ENCODE measurements at places on chromosomes 12 and 14.

DNA sequence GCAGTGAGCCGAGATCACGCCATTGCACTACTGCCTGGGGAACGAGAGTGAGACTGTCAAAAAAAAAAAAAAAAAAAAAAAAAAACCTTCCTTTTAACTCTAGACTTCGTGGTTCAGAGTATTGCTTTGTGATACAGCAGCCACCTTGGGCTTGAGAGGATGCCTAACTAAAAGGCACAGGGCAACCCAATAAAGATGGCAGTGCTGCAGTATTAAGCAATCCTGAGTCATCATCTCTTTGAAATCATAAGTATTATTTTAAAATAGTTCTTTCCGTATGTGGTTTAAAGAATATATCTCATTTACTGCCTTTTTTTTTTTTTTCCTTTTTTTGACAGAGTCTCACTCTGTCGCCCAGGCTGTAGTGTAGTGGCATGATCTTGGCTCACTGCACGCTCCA lies 116.1 kb downstream of the PLEKHA5 start:
- DNase-seq: no peak

DNA sequence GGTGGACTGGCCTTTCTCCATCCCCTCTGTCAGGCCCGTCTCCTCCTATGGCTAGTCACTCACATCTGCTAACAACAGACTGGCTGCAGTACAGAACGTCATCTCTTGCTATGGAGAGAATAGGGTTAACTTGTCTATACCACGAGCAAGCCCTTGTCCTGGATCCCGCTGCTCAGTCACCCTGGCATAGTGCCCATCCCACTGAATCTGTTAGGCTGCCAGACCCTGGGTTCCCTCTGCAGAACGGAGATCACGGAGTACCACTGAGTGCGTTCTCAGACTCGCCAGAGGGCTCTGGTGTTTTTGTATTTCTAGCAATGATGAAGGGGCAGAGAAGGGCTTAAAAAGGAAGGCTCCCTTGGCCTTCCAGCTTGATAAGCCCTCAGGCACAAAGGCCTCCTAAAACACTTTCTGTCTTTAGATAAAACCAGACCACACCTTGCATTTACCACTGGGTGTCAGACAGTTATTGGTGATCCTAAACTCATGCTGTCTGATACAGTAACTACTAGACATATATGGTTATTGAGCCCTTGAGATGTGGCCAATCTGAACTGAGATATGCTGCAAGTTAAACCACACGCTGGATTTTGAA lies 6.3 kb upstream of the NRIP2 start:
- no peak for DNase-seq

GRCh38 chr12:442235-442884 lies 17.4 kb upstream of the B4GALNT3 start:
- no peak for DNase-seq

DNA sequence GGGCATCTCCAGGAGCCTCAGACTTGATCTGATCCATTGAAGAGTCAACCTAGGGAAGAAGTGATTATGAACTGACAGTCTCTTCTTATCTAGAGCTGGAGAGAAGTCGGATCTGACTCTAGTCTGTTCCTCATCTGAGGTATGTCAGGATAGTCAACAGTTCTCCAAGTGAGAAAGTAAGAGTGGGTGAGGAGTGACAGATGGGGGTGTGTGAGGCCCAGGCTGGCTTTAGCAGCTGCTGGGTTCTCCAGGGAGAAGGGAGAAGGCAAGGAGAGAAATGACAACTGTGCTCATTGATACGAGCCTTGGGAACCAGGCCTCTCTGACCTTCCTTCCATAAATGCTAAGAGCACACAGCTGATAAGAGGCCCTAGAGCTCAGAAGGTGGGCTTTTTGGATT lies 53.3 kb downstream of the IRAK3 start:
- no peak for DNase-seq

GRCh38 chr12:25725931-25726330 lies 172.8 kb upstream of the LMNTD1 start:
- DNase-seq: no peak

- no peak for DNase-seq
Observed at GRCh38 chr14:75928690-75929181, 53.1 kb downstream of the TGFB3 start.

GRCh38 chr14:82003426-82003825 lies 469.8 kb upstream of the SEL1L start:
- no peak for DNase-seq

GRCh38 chr12:48442179-48442847 lies 30.0 kb upstream of the ANP32D start:
- no peak for DNase-seq

- no peak for DNase-seq
Observed at GRCh38 chr12:104698871-104699270, 242.1 kb downstream of the CHST11 start.

DNA sequence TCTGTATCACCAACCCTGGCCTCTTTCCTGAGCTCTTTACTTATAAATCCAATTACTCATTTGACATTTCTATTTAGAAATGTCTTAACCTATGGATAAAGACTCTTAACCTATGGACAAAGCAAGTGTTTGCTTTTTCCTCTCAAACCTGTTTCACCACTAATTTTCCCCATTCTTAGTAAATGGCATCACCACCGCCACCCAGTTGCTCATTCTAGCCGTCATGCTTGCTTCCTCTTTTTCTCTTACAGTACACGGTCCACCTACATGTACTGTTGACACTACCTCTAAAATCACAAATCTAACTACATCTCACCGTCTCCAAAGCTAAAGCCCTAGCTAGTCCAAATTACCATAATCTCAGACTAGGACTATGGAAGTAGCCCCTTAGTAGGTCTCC lies 60.0 kb downstream of the CAPS2 start:
- DNase-seq: no peak

- DNase-seq: no peak
Observed at GRCh38 chr14:102321456-102322422, 2.2 kb downstream of the ZNF839 start.

DNA sequence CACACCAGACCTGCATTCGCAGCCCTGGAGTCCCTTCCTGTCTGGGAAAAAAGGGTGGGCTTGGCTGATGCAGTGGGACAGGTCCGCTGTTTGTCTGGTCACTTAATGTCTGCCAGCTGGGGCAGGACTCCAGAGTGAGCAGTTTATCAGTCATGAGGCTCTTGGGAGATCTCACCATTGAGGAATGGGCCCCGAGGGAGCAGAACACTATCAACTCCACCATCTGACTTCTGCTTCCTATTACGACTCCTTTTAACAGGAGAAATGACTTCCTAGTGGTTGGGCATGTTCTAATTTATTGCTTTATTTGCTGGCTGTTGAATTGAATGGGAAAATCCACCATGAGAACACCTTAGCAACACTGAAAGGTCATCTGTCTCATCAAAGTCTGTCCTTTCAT lies 182.5 kb upstream of the RASSF8 start:
- no peak for DNase-seq

- no peak for DNase-seq
Observed at GRCh38 chr14:23345987-23346692, 6.5 kb downstream of the SLC22A17 start.

GRCh38 chr12:53096759-53097158 lies 708 bp upstream of the IGFBP6 start:
- DNase-seq: no peak

DNA sequence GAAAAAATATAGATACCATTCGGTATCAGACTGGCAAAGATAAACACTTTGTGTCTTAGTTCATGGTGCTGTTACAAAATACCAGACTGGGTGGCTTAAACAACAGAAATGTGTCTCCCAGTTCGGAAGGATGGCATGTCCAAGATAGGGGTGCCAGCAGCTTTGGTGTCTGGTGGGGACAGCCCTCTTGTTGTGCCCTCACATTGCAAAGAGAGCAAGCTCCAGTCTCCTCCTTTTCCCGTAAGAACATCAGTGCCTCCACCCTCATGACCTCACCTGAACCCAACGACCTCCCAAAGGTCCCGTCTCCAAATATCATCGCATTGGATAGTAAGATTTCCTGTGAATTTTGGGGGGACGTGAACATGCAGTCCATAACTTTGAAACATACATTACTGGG lies 12.4 kb downstream of the ZBTB42 start:
- no peak for DNase-seq

DNA sequence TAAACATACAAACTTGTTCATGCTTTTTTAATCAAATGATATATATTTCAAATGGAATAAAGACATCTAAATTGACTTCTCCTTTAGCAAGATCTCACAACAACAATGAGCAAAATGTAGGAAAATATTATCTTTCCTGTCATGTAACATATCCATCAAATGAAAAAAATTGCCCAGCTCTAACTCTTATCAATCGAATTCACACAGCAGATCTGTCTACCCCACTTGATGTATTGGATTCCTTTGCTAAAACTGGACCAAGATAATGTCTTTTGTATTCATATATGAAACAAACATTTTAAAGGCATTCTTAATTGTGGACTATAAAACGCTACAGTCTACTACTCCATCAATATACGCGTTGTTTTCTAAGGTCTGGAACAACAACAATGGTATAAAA lies 218.0 kb downstream of the SOX5 start:
- DNase-seq: no peak

DNA sequence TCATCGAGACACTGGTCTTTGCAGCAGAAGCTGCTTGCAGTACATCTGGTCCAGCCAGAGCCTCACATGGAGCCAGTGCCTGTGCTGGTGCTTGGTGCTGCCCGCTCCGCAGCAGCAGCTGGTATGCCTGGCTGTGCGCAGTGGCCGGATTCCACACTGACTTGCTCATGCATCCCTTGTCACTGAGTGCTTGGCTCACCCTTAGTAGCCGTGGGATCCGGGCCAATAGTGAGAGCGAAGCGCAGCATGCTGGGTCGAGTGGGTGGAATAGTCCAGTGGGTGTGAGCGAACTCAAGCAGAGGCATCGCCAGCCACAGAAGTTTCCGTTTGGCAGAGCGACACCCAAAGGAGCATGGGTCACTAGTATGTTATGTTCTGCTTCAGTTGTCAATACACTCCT lies 10.1 kb upstream of the FBXO33 start:
- no peak for DNase-seq

DNA sequence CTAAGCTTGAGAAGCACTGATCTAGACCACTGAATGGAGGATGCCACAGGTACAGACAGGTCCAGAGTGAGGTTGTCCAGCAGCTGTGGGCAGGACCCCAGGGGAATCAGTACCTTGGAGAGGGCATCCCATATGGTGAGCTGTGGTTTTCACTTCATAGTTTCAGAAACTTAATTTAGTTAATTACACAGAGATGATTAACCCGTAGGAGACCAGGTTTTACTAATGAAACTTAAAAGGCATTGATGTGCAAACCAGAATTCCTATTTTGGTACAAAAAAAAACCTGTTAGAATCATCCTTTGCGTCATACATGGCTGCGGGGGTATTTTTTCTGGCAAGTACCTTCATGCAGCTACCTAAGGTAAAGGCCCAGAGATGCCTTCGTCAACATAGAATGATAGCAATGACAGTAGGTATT lies 159.3 kb downstream of the DACT1 start:
- peak; percentile 43 for DNase-seq

- DNase-seq: no peak
Observed at GRCh38 chr14:64681796-64682710, 22.2 kb upstream of the PLEKHG3 start.

DNA sequence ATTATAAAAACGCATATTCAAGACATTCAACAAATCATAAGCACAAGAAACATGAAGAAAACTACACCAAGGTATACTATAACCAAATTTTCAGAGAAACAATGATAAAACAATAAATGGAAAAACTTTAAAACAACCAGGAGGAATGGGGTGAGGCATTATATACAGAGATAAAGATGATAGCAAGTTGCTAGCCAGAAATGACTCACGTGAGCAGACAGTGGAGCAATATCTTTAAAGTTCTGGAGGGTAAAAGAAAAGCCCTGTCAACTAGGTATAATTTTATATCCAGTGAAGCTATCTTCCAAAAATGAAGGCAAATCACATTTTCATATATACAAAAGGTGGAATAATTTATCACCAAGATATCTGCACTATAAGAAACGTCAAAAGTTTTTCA lies 97.8 kb upstream of the PCED1B start:
- no peak for DNase-seq

DNA sequence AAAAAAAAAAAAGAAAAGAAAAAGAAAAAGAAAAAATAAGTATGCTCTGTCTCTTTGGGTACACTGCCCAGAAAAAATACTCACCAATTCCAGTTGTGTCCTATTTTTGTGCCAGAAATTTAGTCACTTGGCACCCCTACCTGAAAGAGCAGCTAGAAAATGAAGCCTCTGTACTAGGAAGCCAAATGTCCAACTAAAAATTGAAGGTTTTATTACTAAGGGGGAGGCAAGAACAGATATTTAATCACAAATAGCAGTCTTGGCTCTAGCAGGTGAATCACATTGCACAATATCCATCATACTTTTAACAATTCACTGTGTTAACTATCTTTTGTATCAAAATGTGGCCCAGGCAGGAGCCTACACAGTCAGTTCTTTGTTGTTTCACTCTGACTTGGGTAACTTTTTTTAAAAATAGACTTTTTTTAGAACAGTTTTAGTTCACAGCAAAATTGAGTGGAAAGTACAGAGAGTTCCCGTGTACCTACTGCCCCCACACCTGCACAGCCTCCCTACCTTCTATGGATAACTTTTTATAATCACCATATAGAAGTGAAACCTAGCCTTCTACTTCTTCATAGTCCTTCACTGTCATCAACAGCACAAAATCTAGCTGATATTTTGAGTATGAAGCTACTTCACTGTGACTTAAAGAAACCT lies 87.1 kb upstream of the ATF7IP start:
- no peak for DNase-seq

GRCh38 chr14:21498540-21499526 lies 12.3 kb downstream of the METTL3 start:
- DNase-seq: no peak

DNA sequence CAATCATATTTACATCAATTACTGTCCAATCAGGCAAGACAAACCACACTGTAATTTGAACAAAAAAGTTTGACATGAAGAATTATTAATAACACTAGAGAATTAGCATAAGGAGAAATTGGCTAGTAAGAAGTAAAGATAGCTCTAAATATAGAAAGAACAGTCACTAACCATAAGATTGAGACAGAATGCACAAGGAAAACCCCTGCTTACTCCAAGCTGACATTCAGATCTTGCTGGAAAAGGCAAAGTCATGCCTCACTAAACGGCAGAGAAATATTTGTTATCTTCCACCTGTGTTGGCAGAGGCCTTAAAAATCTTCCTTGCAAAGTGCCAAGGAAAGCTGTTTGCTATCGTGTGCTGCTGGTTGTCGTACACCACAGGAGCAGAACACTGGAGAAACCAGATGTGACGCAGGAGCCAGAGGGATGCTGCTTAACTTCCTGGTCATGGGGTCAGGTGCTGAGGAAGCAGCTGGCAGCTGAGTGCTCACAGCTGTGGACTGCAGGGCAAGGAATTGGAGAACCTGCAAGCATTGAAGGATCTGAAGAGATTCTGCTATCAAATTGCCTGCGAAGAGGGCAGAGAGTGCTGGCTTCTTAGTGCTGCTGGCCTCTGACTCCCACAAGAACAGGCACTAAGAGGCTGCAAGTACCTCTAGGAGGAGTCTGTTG lies 1323.3 kb downstream of the LRFN5 start:
- no peak for DNase-seq

- DNase-seq: no peak
Observed at GRCh38 chr12:45008211-45008610, 42.7 kb downstream of the DBX2 start.

- no peak for DNase-seq
Observed at GRCh38 chr12:128137140-128137539, 129.8 kb upstream of the TMEM132C start.

GRCh38 chr12:79309039-79309438 lies 381.7 kb downstream of the PAWR start:
- no peak for DNase-seq

GRCh38 chr12:2575245-2575644 lies 219.5 kb upstream of the FKBP4 start:
- DNase-seq: no peak
